Stimulated activated CD8-positive, alpha-beta memory T cell treated with anti-CD3 and anti-CD28 coated beads, Interleukin-4, amount 100 ng/mL, for 4 hours (primary cell): ENCODE measurements at places on chromosomes 12 and 14.
A peak's percentile ranks its signal among the peaks of the same experiment; 100 is the strongest.

DNA sequence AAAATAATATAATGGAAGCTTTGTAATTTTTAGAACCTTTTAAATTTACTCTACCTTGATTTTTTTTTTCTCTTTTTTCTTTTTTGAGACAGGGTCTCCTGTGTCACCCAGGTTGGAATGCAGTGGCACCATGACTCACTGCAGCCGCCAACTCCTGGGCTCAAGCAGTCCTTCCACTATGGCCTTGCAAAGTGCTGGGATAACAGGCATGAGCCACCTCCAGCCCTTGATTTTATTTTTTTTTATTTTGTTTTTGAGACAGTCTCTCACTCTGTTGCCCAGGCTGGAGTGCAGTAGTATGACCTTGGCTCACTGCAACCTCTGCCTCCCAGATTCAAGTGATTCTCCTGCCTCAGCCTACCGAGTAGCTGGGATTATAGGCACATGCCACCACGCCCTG is 65.3 kb upstream of the TRAF3 start:
- no peak for DNase-seq

- DNase-seq, result no peak
Observed at GRCh38 chr14:64459405-64460136, 5.7 kb upstream of the AKAP5 start.

DNA sequence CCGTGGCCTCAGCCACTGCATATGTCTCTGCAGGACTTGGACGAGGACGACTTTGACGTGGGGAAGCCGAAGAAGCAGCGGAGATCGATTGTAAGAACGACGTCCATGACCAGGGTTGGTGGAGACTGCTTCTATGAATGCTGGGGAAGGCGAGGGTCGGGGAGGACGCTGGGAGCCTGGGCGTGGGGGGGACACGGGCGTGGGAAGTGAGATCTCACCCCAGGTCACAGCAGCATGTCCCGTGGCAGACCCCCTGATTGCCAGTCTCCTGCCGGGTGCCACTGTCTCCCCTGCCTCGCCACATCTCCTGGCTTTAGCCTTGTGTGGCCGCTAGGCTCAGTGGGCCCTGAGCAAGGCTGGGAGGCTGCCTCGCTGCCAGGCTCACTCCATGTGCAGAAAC is 29.9 kb upstream of the TEX22 start:
- DNase-seq, result no peak

- no peak for DNase-seq
Observed at GRCh38 chr12:108612788-108613282, 15.0 kb upstream of the TMEM119 start.

DNA sequence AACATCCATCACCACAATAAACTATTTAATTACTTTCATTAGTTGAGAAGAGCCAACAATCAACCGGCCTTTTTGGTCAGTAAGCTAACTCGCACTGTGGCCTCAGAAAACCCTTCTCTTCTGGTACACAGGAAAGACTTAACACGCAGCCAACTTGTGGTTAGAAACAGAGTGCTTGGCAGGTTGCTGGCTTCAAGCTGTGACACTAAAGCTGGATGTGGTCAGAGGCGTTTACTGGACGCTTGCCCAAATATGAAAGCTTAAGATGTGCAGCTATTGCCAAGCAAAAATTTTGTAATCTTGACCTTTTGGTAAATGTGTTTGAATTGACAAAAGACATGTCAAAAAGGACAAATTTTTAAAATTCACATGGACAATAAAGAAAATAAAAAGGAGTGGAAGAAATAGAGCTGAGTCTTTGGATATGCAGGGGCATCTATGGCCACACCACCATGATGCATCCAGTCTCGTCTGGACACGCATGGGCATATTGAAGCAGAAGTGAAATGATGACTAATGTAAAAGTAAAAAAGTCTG is 2.6 kb upstream of the KLRK1 start:
- no peak for DNase-seq

DNA sequence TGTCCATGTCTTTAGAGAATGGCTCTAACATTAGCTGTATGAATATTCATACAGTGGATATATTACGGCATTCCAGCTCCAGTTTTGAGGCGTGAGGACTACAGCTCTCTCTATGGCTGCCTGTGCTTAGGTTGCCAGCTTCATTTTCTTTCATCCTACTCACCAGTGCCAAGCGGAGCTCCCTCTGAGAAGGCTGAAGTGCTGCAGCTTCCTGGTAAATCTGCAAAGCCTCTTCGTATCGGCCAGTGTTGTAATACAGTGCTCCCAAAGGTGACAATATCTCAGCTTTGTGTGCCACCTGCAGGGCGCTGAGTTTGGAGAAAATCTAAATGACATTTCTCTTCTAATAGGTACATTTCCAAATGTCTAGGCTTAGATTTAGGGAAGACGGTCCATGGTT is 19.8 kb upstream of the OVCH1 start:
- DNase-seq, result no peak

GRCh38 chr12:56104815-56105608 is 653 bp downstream of the PA2G4 start:
- DNase-seq, result no peak

DNA sequence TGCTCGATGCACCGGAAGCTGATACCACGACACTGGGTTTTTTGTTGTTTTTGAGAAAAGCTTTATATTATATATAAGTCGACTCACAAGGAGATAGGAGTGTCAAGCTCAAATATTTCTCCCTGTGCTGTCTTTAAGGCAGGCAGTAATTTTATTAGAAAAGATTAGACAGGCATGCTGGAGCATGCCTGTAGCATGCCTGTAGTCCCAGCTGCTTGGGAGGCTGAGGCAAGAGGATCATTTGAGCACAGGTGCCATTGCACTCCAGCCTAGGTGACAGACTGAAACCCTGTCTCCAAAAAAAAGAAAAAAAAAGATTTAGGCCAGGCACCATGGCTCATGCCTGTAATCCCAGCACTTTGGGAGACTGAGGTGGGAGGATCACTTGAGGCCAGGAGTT is 51.8 kb downstream of the GNS start:
- no peak for DNase-seq

DNA sequence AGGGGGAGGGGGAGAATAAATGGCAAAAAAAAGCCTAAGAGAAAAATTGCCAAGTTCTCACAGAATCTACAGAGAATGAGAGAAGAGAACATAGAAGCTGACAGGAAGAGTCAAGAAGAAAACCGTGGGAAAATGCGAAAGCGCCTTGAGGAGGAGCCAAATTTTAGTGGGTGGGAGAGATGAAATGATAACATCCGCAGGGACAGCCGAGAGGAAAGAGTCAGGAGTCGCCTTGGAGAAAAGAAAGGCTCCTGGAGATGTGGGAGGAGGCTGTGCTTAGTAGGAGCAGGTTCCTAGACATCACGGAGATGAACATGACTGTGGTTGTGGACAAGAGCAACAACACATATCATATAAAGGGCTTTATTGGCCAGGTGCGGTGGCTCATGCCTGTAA is 49.4 kb downstream of the PHLDA1 start:
- no peak for DNase-seq

DNA sequence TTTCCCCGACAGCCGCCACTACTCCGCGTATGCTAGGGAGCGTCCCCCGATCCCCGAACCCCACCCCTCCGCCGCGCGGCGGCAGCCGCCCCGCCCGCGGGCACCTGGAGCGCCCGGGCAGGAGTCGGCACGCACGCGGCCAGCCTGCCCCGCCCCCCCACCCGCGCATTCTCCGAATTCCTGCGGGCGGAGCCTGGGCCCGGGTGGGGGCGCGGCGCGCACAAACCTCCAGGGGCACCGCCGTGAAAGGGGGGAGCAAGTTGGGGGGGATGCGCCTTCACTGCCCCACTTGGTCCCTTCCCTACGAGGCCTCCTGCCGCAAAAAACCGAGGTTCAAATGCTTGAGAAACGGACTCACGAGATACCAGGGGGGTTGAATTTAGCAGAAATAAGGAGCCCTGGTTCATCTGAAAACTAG is 1.7 kb downstream of the AJUBA start:
- DNase-seq, result peak; percentile 29

DNA sequence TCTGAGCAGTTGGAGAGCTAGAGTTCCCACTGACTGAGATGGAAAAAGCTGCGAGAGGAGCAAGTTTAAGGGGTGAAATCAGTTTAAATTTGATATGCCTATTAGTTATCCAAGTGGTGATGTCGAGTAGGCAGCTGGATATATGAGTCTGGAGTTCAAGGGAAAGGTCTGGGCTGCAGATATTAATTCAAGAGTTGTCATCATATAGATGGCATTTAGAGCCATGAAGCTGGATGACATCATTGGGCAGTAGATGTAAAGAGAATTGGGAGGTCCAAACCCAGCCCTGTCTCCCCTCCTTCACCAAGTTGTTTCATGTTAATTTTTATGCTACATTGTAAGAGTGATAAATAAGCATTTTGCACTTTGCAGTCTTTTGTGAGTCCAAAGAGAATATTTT is 898.1 kb downstream of the GALC start:
- DNase-seq, result no peak

DNA sequence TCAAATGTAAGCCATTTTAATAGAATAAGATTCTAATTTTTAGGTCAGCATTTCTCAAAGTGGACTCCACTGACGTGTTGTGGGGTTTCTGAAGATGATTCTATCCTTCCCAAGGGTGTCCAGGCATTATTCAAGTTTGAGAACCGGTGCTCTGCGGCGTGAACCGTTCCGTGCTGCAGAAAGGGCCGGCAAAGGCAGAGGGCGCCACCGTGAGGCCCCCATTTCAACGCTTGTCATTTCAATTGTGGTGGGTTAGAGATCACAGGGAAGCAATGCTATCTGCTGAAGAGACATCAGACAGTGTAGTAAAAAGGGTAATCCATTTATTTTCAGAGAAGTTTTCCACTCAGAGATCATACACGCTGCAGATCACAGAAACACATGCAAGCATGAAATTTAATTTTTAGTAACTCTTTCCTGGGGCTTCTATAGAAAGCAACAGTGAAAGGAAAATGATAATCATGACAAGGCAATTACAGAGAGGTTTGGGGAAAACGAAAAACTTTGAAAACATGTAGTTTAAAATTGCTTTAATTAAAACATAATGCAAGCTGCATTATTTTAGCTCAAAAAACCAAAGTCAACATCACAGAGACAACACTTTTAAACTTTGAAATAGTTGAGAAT is 201.7 kb downstream of the EXOC5 start:
- no peak for DNase-seq

DNA sequence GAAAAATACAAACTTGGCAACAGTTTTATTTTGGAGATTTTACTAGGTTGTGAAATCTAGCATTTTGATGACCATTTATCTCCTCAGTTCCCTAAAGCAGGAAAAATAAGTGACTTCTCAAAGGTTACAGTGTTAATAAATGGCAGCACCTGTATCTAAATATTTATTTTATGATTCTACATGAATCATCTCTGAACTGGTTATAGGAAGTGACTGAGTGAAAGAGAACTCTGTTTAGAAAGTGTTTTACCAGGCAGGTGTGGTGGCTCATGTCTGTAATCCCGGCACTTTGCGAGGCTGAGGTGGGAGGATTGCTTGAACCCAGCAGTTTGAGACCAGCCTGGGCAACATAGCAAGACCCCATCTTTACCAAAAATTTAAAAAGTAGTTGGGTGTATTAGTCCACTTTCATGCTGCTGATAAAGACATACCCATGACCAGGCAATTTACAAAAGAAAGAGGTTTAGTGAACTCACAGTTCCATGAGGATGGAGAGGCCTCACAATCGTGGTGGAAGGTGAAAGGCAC is 26.3 kb downstream of the MIPOL1 start:
- DNase-seq, result no peak

DNA sequence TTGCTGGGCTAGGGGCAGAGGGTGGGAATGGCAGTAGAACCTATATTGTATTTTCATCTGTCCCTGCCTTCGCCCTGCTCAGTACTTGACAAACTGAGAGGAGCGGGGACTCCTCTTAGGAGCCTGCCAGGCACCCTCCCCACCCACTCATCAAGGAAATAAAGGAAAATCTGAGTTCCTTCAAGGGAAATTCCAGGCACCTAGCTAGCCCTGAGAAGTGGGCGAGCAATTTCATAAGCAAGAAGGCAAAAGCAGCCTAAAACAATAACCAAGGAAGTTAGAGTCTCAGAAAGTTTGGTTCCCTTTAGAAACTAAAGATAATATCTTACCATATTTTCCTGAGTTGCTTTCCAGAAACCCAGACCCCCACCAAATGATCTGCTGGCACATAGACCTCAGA is 10.6 kb upstream of the PLEKHD1 start:
- DNase-seq, result no peak

DNA sequence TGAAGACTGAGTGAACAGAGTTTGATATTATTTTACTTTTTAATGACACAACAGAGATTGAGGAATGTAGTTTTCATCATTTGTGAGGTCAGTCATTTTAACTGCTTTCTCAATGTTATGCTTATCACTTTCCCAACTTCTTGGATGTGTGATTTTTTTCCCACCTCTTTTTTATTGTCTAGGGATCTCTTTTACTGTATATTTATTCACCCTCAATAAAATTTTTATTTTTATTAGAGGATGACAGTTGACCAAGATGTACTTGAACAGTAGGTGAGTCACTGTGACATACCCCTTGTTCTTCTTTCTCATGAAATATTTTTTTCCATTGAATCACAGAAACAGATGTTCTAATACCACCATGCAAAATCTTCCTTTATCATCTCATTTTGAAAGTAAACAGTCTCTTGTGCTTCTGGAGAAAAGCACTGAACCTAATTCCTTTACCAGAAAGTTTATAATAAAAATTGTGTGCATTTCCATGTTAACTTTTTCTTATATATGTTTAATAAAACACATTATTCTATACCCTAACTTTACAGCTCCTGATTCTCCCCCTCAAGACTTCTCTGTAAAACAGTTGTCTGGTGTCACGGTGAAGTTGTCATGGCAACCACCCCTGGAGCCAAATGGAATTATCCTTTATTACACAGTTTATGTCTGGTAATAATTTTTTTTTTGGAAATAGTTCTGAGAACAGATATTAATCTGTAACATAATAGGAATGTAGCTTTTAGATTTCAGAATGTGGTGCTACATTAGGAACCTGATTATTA is 65.9 kb downstream of the PTPRQ start:
- no peak for DNase-seq

- DNase-seq, result no peak
Observed at GRCh38 chr14:104506461-104507253, 72.9 kb upstream of the C14orf180 start.

DNA sequence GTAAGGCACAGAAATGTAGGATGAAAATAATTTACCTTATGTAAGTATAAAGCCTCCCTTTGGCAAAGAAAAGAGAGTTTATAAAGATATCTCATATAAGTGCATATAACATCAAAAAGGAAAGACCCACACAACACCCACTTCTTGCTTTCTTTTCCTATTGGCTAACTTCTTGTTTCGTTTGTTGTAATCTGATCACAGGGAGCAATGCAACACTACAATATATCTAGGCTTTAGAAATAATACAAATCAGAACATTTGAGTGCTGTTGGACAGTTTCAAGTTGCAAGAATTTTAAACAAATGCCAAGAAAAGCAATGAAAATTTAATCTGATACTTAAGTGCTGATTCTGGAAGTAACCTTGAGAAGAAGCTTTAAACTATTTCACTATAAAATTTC is 1.3 kb downstream of the FGD6 start:
- no peak for DNase-seq

GRCh38 chr12:124512667-124513296 is 54.6 kb downstream of the NCOR2 start:
- DNase-seq, result no peak

GRCh38 chr12:23948291-23948690 is 1.2 kb downstream of the SOX5 start:
- DNase-seq, result no peak
